NCI-H1694 treated with DMSO at 0.1 percent for 48 hours (cell line): ENCODE measurements at places on chromosomes 5 and 9.

- peak; percentile 25 for DNase-seq
Observed at GRCh38 chr9:68585034-68585761, 44.5 kb upstream of the TMEM252 start.

DNA sequence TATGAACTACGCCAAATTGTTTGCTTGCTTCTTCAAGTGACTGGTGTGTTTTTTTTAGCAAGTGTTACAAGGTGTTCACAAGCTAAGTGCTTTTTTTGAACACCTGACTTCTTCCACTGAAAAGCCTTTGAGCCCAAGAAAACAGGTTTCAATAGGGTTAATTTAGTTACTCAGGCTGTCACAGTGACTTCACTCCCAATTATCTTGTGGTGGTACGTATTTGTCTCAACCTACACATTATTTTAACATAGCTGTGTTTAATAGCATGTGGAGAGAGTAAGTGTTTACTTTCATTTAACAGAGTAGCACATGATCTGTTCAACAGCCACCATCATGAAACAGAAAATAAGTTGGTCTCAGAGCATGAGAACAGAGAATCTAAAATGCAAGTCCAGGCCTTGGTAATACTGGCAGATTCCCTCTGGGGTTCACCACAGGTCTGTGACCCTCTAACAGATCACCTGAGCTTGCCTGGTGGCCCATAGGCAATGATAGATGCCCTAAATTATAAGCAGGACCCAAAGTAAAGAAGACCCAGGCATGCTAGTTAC, 267.7 kb upstream of the SMARCA2 start:
- DNase-seq = no peak

DNA sequence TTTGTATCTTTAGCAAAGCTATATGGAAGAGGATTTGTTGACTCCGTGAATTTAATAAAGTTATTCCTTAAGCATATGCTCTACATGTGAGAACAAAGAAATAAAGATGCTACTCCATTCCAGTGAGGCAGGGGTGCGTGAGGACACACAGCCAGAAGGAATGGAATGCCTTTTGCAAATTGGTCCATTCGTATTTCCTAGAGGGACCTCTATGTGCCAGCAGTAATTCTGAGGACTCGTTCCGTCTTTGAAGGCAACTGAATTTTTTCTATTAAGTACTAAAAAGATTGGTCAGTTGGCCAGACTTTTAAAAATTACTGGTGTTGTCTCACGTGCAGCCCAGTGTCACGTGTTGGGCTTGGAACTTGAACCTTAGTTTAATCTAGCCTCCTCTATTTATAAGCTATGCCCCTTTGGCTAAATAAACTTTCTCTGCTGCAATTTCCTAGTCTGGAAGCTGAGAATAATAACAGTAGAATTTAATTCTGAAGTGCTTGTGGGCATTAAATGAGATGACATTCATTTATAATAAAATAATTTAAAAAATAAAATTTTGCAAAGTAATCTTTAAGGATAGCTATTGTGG, 13.9 kb downstream of the RAI14 start:
- DNase-seq = no peak

- DNase-seq = no peak
Observed at GRCh38 chr9:125743682-125744428, 3.3 kb upstream of the PBX3 start.

DNA sequence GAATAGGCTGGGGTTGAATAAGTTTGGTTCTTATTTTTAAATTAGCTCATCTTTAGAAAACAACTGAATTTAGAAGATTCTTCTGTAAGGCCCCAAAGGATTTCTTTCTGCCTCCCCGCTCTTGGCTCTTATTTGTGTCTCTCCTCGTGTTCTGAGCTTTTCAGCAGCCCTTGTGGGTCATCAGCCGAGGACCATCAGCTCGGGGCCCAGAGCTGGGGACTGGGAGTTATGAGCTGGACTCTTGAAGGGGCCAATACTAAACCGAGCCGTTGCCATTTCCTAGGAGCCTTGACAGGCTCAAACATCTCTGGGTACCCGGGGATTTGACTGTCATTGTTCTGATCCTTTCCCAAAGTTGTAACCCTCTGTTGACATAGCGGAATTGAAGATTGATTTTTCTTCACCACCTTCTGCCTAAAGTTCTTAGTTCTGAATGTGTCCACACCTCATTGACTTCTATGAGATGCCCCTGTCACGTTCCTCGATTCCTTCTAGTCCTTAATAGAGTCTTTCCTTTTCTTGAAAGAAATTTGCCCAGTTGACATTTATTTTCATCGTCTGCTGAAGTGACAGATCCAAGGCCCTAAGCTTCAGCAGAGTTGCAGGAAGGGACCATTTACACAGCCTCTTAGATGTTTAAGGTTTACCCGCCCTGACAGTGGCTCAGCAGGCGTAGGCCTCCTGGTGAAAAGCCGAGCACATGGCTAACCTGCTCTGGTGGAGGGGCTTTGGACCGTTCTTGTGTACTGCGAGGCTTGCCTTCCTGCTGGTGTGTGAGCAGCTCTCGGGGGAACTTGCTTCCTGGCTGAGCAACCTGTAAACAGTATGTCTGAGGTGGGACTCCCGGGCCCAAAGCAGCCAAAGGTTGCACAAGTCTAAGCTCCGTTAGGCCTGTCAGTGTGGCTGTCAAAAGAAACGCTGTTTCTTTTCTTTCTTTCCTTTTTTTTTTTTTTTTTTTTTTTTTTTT, 24.0 kb downstream of the ABL1 start:
- no peak for DNase-seq

DNA sequence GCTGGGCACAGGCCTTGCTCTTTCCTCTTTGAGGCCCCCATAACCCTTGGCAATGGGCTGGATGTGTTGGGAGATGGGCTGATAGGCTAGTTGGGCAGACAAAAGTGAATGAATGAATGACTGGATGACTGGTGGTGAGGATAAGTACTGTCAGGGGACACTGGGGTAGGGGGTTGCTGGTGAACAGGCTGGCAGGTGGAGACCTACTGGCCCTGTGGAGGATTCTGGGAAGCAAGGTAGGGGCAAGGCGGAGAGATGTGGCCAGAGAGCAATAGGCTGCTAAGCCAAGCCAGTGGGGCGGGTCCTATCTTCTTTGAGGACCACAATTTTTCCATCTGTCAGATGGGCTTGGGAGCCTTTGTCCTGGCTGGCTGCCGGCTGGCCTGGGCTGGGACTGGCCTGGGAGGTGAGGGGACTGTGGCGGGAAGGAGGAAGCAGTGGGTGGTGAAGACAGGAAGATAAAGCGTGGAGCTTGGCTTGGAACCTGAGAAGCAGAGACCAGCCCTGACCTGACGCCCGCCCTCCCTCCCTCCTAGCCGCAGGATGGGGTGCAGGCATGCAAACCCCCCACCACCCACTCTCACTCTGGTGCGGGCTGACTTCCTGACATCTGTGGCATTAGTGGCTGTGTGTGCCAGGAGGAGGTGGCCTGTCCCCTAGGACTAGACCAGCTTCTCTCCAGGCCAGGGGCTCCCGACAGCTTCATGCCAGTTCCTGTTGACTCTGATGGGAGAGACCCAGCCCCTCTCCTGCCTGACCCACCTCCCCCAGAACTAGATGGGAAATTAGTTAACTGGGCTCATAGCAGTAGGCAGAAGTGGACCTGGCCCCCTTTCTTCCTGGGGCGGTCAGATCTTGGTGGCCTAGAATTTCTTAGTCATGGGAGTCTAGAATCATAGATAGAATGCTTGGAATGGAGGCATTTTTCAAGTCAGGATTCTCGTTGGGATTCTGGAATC, 9.5 kb downstream of the CXXC5 start:
- no peak for DNase-seq

- no peak for DNase-seq
Observed at GRCh38 chr9:117409321-117409720, 5.5 kb downstream of the ASTN2 start.

GRCh38 chr9:95079461-95079860, 238.0 kb downstream of the FANCC start:
- DNase-seq = no peak

- DNase-seq = no peak
Observed at GRCh38 chr5:128111818-128112448, 28.4 kb downstream of the SLC12A2 start.

DNA sequence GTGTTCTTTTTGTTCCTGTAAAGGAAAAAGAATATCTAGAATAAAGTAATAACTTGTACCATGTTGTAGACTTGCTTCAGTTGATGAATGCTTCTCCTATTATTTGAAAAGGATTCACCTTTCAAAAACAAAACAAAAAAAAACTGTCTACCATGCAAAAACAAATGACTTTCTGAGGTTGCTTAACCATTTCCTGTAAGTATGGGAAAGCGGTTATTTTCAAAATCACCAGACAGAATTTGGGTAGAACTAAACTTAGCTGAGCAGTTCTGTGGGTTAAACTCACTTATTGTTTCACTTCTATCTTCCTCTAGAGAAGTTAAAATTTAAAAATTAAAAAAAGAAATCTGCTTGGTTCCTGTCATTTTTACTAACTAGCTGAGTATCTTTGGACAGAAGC, 25.2 kb downstream of the LNPEP start:
- DNase-seq = no peak
